Astrocyte (in vitro differentiated cells and primary cell): ENCODE measurements at places on chromosomes 7 and 10. TPM values are rescaled to one million over a fixed set of nuclear protein-coding genes. Genes with fewer than 3 reads are reported as not detected.

Gene TRIL
- 0.45 and 0.72 TPM in 2 replicates for total RNA-seq

Gene ZNF92
- total RNA-seq: 8.1 and 11.3 TPM in 2 replicates

Gene AFAP1L2
- 26.6 and 28.1 TPM in 2 replicates for total RNA-seq

Gene UPK3B
- 0.64 TPM in 1 of 2 replicates, not detected in the other for total RNA-seq

Gene EGR2
- 12.1 and 22.9 TPM in 2 replicates for total RNA-seq

Gene PRSS37
- total RNA-seq: not detected in 2 replicates
